Stimulated activated CD8-positive, alpha-beta memory T cell treated with anti-CD3 and anti-CD28 coated beads, Interleukin-7, amount 100 ng/mL, for 1 hour (primary cell): ENCODE measurements at places on chromosomes 1 and 21.

DNA sequence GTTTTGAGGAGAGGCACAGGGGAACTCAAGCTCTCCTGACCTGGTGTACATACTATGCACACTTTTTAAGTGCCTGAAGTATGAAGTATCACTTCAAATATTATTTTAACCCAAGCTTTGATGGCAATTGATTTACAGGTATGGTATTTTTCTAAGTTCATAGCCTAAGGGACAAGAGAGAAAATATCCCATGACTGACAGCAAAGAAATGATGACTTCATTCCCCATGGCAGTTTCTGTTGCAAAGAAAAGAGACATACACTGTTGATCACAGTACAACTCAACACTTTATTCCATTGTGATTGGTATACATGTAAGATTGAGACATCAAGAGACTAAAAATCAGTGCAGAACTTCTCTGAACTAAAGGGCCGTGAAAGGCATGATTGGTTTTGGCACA is 41.8 kb upstream of the BCL10 start:
- no peak for DNase-seq

DNA sequence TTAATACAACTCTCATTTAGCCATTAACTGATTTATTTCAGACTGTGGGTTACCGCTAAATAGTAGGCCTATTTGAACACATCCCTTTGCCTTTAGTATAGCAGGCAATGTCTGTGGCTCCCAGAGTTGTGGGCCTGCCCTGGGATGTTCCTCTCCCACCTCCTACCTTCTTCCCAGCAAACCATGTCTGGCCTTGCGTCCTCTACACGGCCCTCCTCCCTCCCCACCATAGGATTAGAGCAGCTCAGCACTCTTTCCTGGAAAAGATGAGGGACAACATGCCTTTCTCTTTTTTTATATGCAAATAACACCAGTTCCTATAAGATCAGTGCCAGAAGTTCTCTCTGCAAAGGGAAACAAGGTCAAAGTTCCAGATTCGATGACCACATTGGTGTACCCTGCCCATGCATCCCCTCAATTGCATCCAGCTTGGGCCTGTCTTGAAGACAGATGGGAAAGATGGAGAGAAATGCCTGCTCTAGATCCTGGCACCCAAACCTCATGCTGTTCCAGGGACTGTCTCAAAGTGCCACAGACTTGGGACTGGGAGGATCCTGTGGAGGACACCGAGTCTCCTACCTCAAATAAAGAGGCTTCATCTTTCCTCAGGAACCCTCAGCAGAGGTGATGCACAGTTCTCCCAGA is 57.2 kb downstream of the CD46 start:
- DNase-seq: no peak

DNA sequence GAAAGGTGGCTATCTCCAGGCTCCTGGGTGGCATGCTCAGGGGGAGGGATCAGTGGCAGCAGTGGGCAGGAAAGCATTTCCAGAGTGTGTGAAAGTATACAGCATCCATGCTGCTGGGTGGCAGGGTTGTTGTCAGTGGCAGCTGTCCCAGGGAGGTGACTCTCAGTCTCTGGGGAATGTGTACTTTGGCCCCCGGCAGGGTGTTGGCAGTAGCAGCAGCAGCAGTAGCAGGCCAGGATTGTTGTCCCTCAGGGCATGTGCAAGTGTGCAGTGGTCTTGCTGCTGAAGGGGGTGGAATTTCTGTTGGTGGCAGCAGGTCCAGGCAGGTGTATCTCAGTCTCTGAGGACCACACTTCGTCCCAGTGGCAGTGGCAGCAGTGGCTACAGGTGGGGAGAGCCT is 71.7 kb upstream of the GUCA2B start:
- no peak for DNase-seq

DNA sequence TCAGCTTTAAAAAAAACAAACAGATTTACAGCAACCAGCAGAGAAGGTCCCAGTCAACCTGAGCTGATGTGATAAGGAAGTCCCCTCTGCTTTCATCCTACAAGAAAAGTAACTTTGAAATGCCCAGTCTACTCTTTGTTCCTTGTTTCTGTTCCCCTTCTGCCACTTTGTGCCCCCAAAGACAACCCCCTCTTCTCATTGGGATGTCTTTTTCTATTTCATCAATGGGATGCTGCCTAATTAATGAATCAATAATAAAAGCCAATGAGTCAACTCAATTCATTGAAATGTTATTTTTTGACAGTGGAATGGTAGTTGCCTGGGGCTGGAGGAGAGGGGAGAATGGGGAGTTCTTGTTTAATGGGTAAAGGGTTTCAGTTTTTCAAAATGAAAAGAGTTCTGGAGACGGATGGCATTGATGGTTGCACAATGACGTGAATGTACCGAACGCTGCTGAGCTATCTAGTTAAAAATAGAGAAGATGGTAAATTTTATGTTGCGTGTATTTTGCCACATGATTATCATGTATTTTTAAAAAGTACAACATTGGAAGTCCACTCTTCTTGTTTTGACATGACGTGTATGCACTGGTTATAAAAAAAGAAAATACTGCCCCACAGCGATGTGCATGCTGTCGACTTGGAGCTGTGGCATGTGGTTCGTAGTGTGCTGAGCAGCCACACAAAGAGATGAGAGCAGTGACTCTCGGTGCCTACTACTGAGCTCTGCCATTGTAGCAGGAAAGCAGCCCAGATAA is 22.4 kb upstream of the PADI2 start:
- DNase-seq: no peak

GRCh38 chr1:184502161-184502560 is 115.3 kb downstream of the C1orf21 start:
- no peak for DNase-seq

DNA sequence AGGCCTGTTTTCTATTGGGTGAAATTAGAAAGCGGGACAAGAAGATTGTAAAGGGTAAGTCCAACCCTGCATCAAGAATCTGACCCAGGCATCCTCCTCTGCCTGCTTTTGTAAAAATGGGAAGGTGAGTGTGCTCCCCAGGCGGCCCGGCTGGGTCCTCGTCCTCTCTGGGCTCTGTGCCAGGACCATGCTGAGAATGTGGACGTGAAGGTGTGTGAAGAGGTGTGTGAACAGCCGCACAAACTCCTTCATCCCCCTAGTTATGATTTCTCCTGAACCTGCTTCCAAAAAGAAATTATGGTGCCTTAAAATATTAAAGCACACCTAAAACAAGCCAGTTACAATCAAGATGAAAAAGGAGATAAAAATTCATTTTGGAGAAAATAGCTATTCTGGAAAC is 185.7 kb downstream of the IGSF21 start:
- DNase-seq: no peak

DNA sequence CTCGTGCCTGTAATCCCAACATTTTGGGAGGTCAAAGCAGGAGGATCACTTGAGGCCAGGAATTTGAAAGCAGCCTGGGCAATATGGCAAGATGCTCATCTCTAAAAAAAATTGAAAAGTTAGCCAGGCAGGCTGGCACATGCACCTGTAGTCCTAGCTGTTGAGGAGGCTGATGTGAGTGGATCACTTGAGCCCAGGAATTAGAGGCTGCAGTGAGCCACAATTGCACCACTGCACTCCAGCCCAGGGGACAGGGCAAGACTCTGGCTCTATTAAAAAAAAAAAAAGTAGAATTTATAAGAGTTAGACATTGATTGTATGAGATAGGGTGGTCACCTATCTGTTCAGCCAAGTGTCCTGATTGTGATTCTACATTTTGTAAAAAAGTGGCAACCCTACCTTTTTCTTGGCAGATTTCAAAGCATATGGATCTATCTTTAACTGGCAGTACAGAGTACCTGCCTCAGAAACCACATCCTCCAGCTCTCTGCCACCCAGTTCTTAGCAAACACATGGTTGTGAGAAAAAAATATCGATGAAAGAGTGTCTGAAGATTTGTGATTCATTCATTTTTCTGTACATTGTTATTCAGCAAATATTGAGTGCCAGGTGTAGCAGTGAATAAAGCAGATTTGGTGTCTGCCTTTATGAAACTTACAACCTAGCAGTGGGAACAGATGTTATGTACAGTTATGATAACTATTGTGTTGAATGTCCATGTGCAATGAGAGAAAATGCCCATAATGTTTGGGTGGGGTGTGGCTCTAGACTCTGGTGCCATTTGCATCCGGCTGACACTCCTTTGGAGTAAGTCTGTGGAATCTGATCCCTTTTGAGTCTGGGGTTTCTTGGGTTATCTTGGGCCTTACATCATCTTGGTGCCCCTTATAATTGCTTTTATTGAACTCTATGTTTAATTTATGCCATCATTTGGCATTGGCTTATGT is 82.5 kb downstream of the ST3GAL3 start:
- DNase-seq: no peak

DNA sequence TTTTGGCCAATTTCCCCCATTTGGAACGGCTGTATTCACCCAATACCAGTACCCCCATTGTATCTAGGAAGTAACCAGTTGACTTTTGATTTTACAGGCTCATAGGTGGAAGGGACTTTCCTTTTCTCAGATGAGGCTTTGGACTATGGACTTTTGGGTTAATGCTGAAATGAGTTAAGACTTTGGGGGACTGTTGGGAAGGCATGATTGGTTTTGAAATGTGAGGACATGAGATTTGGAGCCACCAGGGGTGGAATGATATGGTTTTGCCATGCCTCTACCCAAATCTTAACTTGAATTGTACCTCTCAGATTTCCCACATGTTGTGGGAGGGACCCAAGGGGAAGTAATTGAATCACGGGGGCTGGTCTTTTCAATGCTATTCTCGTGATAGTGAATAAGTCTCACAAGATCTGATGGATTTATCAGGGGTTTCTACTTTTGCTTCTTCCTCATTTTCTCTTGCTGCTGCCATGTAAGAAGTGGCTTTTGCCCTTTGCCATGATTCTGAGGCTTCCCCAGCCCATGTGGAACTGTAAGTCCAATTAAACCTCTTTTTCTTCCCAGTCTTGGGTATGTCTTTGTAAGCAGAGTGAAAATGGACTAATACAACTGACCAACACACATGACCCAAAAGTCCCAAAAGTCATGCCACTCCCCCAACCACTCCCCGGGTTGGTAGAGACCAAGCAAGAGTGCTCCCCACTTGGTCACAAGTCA is 35.4 kb upstream of the ZNF496 start:
- no peak for DNase-seq
